ENCODE measurements at places on chromosomes 5 and 9.

GRCh38 chr5:147051193-147051592 is 172.6 kb upstream of the PPP2R2B start:
- DNase-seq: peak; percentile 7

DNA sequence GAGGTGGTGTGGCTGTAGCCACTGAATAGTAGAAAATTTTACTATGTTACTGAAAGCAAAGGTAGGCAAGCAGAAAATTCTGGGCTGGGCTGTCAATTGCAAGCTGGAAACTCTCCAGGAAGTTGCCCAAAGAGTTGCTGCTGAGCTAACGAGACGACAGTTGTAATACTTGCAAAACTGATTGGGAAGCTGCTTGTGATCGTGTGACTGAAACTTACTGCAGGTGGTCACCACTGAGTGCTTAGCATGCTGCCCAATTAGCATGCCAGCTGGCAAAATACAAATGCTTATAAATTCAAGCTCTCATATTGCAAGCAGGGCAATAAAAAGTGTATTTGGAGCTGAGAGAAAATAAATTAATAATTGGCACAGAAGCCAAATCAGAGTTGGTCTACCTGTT is 758.5 kb upstream of the EDIL3 start:
- DNase-seq: no peak

- peak; percentile 37 for DNase-seq
Observed at GRCh38 chr5:87277279-87277835, 9.7 kb downstream of the RASA1 start.

GRCh38 chr5:54518146-54518817 is 723 bp downstream of the SNX18 start:
- DNase-seq: peak; percentile 61

GRCh38 chr5:2996687-2997086 is 245.2 kb upstream of the IRX2 start:
- DNase-seq: no peak

GRCh38 chr5:160354666-160355065 is 15.8 kb downstream of the C1QTNF2 start:
- DNase-seq: no peak

Data from epithelial cell of esophagus (primary cell).